ENCODE measurements at places on chromosomes 2 and 18.

GRCh38 chr2:80573950-80574349 is 269.4 kb upstream of the LRRTM1 start:
- DNase-seq: no peak

GRCh38 chr2:105701042-105701441 is 43.7 kb upstream of the NCK2 start:
- no peak for DNase-seq

DNA sequence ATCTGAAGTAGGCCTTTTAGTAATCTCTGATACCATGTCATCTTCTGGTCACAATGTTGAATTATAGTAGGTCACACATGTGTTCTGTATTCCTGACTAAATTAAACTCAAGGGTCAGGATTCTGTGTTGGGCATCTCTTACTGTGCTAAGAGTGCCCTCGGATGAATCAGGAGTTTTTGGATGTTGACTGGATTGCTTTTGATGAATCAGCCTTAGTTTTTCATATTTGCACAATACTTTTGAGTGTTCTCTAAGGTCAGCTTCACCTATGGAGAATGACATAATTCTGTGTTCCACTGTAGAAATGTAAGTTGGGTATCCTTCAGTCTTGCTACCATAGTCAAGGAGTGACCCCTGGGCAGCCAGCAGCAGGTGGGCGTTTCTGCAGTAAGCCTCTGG is 190.1 kb downstream of the PTPRM start:
- DNase-seq: no peak

- no peak for DNase-seq
These were observed 58.9 kb upstream of the ARL4C start for GRCh38 chr2:234555616-234556249.

GRCh38 chr2:71721362-71721665 is 268.0 kb downstream of the DYSF start:
- DNase-seq: no peak

DNA sequence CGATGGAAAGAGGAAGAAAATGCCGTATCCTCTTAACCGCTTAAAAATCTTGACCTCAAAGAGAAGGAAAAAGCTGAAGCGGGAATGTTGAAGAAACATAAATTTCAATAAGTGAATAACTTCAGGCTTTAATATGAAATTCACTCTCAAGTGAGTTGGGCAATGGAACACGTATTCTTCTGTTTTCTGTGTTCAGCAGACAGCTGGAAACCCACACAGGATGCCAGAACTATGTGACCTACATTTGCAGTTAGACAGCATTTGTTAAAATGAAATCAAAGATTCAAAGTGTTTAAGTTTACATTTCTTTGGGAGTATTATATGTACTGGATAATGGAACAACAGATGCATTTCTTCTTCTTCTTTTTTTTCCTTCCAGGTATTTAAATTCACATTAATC is 80.5 kb upstream of the SPATS2L start:
- no peak for DNase-seq

DNA sequence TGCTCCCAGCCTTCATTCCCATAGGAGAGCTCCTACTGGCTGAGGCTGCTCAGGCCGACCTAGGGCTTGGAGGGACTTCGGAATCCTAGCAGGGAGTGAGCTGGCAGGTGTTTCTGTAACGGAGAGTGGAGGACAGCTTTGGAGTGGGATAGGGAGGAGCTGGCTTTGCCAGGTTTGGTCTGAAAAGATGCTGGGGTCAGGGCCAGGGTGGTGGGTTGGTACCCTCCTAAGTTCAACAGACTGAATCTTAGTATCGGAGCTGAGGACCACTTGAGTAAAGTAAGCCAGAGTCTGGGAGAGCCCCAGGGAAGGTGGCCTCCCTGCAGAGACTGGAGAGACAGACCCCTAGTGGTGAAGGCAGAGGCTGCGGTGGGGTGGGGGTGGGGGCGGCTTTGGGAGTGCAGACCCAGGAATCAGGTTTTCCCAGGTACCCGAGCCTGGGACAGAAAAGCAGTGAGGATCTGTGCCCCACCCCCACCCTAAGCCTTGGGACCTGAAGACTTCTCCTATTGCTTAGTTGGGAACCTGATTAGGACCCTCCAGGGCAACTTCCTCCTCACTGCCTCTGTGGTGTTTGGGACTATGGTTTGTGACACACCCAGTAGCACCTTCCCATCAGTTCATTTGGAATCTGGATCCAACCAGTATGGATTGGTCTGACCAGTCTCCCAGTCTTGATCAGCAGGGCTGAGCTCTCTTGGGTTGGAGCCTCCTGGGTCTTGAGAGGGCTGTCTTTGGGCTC is 3.0 kb downstream of the CNNM4 start:
- DNase-seq: no peak

DNA sequence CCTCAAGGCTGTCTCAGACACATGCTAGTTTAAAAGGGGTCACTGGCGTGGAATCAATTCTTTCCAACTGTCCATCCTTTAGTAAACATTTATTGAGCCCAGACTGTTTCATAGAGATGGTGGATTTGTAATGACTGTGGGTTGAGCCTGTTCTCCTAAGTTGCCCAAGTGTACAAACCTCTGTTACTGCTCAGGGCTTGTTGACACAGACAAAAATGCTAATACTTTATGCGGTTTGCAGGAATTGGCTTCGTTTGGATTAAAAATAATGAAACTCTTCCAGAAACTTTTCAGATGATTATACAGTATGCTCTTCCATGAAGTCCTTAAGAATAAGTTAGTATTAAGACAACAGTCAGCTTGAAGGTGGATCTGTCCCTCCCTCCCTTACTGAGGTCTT is 83.6 kb upstream of the MGAT5 start:
- DNase-seq: no peak

GRCh38 chr2:38708900-38709566 is 42.1 kb downstream of the SRSF7 start:
- no peak for DNase-seq

GRCh38 chr2:82591718-82592117 is 1867.4 kb downstream of the SUCLG1 start:
- no peak for DNase-seq

DNA sequence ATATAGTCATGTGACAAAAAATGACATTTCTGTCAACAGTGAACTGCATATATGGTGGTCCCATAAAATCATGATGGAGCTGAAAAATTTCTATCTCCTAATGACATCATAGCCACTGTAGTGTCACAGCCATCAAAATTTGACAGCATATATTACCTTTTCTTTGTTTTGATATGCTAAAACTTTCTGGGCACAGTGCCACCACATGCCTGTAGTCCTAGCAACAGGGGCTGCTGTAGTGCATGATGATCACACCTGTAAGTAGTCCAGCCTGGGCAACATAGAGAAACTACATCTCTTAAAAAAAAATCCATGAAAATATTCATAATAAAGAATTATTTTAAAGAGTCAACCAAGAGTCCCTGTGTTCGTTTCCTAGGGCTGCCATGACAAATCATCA is 155.5 kb upstream of the SERTAD2 start:
- DNase-seq: no peak

GRCh38 chr18:11969904-11970835 is 11.1 kb upstream of the IMPA2 start:
- no peak for DNase-seq

GRCh38 chr2:5412001-5412400 is 280.2 kb upstream of the SOX11 start:
- DNase-seq: no peak

GRCh38 chr18:77013811-77014521 is 118.6 kb downstream of the MBP start:
- no peak for DNase-seq

- no peak for DNase-seq
These were observed 81.6 kb downstream of the HS6ST1 start for GRCh38 chr2:128237081-128237534.

DNA sequence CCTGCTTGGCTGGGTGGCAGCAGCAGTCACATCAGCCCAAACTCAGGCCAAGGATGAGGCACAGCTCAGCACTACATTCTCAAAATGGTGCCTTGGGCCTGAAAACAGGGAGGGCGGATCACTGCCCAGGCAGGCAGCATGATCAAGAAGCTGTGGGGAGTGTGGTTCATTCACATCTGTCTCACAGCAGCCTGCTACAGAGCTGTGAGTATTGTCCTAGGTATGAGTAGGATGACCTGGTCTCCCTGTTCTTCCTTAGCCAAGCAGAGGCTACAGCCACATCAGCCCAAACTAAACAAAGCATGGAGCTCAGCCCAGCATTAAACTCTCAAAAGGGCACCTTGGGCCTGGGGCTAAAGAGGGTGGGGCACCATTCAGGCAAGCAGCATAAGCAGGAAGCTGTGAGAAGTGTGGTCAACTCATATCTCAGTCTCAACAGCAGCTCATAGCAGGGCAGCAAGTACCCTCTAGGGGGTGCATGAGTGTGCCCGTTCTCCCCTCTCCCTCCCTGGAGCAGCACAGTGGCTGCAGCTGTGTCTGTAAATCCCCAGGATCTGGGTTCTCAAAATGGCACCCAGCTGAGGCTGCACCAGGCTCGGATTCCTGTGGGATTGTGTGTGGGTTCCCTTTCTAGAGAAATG is 139.6 kb downstream of the TRABD2A start:
- peak; percentile 46 for DNase-seq

- no peak for DNase-seq
These were observed 88.5 kb upstream of the COPS8 start for GRCh38 chr2:236997069-236997715.

DNA sequence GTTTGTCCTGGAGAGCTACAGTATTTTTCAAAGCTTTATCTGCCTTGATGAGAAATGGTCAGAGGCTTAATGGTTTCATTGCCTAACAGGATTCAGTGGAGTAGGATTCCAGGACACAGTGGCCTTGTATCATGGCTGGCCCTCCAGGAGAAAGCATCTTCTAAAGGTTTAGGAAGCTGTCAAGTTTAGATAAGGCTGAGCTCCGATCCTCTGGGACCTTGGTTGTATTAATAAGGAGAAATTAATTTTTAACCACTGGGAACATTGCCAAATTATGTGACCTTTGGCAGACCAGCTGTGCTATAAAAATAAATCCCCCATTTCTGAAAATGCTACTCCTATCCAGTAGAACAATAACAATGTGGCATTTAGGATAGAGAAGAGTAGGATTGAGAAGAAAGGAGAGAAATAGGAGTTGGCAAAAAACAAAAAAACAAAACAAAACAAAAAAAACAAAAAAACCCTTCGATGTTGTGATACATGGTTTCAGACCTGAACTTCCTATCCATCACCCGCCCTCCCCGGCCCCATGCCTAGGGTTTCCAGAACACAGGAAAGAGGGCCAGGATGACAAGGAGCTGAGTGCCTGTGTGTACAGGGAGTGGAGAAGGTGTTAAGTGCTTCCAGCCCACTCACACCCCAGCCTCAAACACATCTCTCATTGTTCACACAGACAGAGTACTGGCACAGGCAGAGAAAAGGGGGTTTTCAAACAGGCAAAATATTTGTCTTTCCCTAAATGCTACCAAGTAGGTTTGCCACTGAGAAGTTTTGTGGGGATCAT is 6.3 kb downstream of the NRP2 start:
- DNase-seq: no peak

- no peak for DNase-seq
These were observed 1.3 kb downstream of the PTPN2 start for GRCh38 chr18:12882453-12883371.

GRCh38 chr18:29979881-29980280 is 1062.7 kb downstream of the DSC3 start:
- no peak for DNase-seq

DNA sequence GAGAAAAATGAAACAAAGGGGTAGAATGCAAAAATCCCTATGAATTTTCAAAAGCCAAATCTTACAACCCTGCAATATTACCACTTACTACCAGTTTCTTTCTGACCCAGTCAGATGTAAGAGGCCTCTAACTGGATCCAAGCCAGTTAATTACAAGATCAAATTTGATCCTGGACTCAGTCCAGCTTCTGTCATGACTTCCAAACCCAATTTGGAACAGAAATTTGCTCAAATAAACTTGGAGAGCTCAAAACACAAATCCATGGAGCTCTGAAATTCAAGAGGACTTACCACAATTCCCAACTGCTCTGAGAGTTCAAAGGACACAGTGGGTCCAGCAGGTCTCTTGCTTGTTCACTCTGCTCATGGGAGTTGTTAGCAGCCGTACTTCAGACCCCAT is 1271.7 kb upstream of the SLC39A10 start:
- DNase-seq: no peak

DNA sequence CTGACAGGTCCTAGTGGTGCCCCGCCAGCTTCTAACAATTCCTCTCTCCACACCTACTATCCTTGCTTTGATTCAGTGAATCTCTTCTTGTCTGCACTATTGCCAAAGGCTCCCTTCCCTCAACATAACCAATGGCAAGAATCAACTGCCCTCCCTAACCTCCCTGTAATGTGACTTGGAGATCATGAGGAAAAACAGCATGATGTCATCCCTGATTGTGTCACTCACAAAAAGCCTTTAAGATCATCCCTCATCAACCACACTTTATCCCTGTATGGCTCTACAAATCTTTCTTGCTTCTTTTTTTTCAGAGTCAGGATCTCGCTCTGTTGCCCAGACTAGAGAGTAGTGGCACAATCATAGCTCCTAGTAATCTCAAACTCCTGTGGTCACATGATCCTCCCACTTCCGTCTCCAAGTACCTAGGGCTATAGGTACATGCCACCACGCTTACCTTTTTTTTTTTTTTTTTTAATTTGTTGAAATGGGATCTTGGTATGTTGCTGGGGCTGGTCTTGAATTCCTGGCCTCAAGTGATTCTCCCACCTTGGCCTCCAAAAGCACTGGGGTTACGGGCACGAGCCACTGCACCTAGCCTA is 19.7 kb downstream of the SAP130 start:
- no peak for DNase-seq

GRCh38 chr2:63791387-63791786 is 50.3 kb upstream of the UGP2 start:
- no peak for DNase-seq

- no peak for DNase-seq
These were observed 814 bp upstream of the RAB1A start for GRCh38 chr2:65130664-65131175.

DNA sequence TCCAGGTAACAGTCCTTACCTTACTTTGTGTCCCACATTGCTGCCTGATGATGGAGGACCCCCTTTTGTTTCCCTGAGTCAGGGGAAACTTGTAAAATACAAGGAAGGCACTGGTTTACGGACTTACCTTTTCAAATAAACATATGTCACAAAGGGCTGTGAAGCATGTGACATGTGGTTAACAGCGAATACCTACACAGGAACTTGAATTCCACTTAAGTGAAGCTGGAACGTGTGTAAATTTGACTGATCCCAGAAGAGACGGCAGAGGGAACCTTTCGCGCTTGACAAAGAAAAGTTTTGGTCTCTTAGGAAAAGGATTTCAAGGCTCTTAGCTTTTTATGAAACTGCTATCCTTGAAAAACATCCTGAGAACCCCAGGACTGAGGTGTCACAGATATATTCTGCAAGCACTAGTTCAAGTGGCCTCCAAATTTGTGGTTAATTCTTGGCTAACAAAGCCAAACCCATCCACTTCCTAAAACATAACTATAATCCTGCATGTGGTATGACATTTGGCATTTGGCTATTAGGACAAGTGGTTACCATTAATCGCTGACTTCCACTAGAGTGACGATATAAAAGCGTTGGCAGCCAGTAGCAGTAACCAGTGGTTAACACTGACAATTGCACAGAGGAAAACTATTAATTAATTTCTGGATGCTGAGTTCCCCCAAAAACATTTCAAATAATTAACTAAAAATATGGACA is 55.6 kb downstream of the ITGB6 start:
- DNase-seq: no peak

- DNase-seq: no peak
These were observed 113.6 kb downstream of the FMNL2 start for GRCh38 chr2:152448606-152449005.

GRCh38 chr2:11389551-11390398 is 45.3 kb upstream of the ROCK2 start:
- DNase-seq: no peak

All from MM.1S (cell line).